ENCODE measurements at places on chromosomes 2 and 18. TPM values are rescaled to one million over a fixed set of nuclear protein-coding genes. Genes with fewer than 3 reads are reported as not detected.

The FIGN gene
- total RNA-seq, result 1.6 TPM

The SCN9A gene
- 72.1 TPM for total RNA-seq

The HOXD13 gene
- total RNA-seq, result not detected

The CAPN14 gene
- total RNA-seq, result under 0.01 TPM

The DSG4 gene
- not detected for total RNA-seq
